ENCODE measurements at places on chromosomes 1 and 21. TPM values are rescaled to one million over a fixed set of nuclear protein-coding genes. Genes with fewer than 3 reads are reported as not detected.

The RGS13 gene
- not detected for total RNA-seq

The LCE1A gene
- not detected for total RNA-seq

The CFAP107 gene
- not detected for total RNA-seq

The HHAT gene
- 2.2 TPM for total RNA-seq

The EDN2 gene
- 4.7 TPM for total RNA-seq

The CHI3L1 gene
- total RNA-seq, result not detected

The ALPL gene
- total RNA-seq, result 0.25 TPM

The DMRTA2 gene
- 0.16 TPM for total RNA-seq

The PPIAL4G gene
- total RNA-seq, result not detected

The GPATCH2 gene
- total RNA-seq, result 6.0 TPM

The PADI2 gene
- total RNA-seq, result 1.3 TPM

The RSPH1 gene
- 0.91 TPM for total RNA-seq

The FOXO6 gene
- total RNA-seq, result 0.91 TPM

The TSPEAR gene
- total RNA-seq, result not detected

The KRTAP13-2 gene
- total RNA-seq, result not detected

The KAZN gene
- total RNA-seq, result 3.9 TPM

The CD1B gene
- total RNA-seq, result not detected

The RIPPLY3 gene
- total RNA-seq, result 0.64 TPM

The ELF3 gene
- total RNA-seq, result 217 TPM

The LRRIQ3 gene
- total RNA-seq, result 1.0 TPM

The TAS1R1 gene
- not detected for total RNA-seq

The TARBP1 gene
- 15.9 TPM for total RNA-seq

The GREM2 gene
- 0.22 TPM for total RNA-seq

The TRIM17 gene
- not detected for total RNA-seq

The SNX7 gene
- total RNA-seq, result 24.8 TPM

The KRTAP27-1 gene
- not detected for total RNA-seq

The MYBPH gene
- not detected for total RNA-seq

The ADGRL2 gene
- 12.8 TPM for total RNA-seq

The STYXL2 gene
- not detected for total RNA-seq

The ZNF593OS gene
- total RNA-seq, result 0.36 TPM

The TMPRSS15 gene
- not detected for total RNA-seq

The AGMAT gene
- 7.9 TPM for total RNA-seq

The WLS gene
- total RNA-seq, result 17.7 TPM

The KLHDC9 gene
- total RNA-seq, result 1.9 TPM

The AK2 gene
- total RNA-seq, result 160 TPM

The PLA2G2F gene
- total RNA-seq, result not detected

The UBL4B gene
- not detected for total RNA-seq

The KLHDC8A gene
- 0.62 TPM for total RNA-seq

The BCAS2 gene
- 26.7 TPM for total RNA-seq

The NT5C1A gene
- not detected for total RNA-seq

The SDC3 gene
- total RNA-seq, result 10.8 TPM

The MYCL gene
- 1.4 TPM for total RNA-seq

The AMIGO1 gene
- total RNA-seq, result 1.1 TPM

The TFF2 gene
- total RNA-seq, result 0.47 TPM

The PLCH2 gene
- total RNA-seq, result 0.19 TPM

The ANGPTL3 gene
- total RNA-seq, result not detected
